ENCODE measurements at places on chromosomes 12 and 14.

DNA sequence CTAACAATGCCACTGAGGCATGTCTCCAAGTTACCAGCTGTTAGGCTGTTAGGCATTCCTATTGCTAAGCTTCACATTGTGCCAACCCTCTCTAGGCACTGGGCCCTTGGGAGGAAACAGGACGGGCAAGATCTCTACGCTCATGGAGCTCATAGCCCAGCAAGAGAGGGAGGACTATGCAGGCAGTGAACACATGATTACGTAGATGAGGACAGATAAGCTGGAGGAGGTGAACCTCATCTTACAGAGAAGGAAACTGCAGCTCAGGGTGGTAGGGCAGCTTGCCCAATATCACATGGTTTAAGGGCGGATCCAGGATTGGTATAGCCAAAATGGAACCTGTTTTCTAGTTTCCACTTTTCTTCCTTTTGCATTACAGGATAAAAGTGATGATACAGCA, 7.8 kb downstream of the UBE3B start:
- H3K4me3 ChIP-seq = no peak overlapping the region
- H3K4me1 ChIP-seq = no peaks in the 10 kb centered on the region
- H3K27me3 ChIP-seq = no peaks in the 10 kb centered on the region
- no peak for DNase-seq
- H3K36me3 ChIP-seq = peaks cover 31% of the 10 kb centered on the region
- no peak overlapping the region for H3K27ac ChIP-seq

DNA sequence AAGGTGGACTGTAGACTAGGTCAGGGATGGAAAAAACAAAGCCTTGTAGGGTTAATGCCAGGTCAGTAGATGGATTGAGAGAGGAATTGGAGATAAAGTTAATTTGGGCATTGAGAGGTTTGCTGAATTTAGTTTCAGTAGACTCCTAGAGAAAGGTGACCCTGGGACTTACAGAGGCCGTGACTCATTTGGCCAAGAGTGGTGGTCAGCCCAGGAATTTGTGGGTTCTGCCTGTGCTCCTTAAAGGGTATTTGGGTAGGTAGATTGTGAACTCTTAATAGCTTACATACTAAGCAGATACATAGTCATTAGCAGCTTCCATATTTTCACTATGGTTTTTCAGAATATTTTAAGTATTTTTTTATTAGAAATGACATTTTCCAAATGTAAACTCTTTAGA, 21.8 kb downstream of the PLEKHA5 start:
- no peaks in the 10 kb centered on the region for H3K27me3 ChIP-seq
- peaks cover 15% of the 10 kb centered on the region for H3K4me1 ChIP-seq
- H3K36me3 ChIP-seq = peaks cover 31% of the 10 kb centered on the region
- H3K4me3 ChIP-seq = no peak overlapping the region
- DNase-seq = no peak
- H3K27ac ChIP-seq = no peak overlapping the region

- DNase-seq = no peak
- no peak overlapping the region for H3K4me3 ChIP-seq
- peaks cover 4% of the 10 kb centered on the region for H3K4me1 ChIP-seq
- no peaks in the 10 kb centered on the region for H3K27me3 ChIP-seq
- H3K36me3 ChIP-seq = peaks cover 10% of the 10 kb centered on the region
Observed at GRCh38 chr14:76208340-76208739, 56.6 kb downstream of the GPATCH2L start.

DNA sequence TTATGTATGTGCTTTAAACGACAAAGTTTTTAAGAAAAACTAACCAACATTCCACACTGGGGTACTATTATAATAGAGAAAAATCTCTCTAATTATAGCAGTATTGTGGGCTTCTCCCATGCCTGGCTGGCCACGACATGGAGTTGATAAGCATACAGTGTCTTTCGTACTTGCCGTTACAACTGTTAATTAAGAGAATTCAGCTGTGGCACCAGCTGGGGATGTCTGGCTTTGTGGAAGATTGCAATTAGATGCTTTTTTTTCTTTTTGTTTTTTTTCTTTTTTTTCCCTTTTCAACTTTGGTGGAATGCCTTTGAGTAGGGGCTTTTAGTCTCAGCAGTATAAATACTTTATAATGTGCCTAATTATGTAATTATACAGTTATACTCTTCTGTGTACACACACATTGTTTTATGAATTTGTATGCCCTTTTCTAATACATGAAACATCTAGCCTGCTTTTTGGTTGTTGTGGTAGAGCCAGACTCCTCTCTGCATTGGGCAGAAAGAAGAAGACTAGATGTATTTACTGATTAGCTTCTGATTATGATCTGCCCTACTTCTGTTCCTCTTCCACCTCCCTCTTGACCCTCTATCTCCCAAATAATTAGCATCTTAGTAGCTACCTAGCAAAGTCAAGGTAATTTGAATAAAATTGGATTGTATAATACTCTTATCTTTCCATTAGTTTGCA, 76.4 kb downstream of the SUSD6 start:
- H3K4me1 ChIP-seq = peaks cover 26% of the 10 kb centered on the region
- no peak for DNase-seq

DNA sequence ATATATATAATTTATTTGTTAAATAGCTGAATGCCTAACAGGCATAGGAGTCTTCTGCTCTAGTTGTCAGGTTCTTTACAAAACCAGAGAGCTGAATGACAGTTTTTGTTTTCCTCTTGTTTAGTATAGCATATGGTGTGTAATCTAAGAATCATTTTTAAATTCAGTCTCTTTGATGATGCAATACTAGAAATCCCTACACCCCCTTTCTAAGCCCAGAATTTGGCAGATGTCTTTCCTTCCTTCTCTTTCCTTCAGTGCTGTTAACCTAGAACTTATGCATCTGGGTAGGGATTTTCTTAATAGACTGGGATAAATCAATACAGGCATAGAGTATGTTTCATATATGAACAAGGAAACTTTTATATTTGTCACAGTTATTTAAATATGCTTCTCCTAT, 198.1 kb downstream of the KCNH5 start:
- H3K27me3 ChIP-seq = no peaks in the 10 kb centered on the region
- no peaks in the 10 kb centered on the region for H3K36me3 ChIP-seq
- DNase-seq = no peak

DNA sequence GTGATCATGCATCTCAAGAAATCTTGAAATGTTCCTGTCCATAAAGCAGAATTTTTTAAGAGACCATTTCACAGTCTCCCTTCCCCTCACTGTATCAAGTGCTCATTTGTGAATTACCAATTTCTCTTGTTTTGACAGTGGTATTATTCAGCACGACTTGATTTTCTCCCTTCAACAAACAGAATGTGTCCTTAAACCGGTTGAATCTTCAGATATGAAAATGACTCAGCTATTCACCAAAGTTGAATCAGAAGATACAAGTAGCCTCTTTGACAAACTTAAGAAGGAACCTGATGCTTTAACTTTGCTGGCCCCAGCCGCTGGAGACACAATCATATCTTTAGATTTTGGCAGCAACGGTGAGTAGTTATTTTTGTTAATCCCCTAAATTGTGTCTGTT, 25.5 kb upstream of the SNAPC1 start:
- H3K4me3 ChIP-seq = no peak overlapping the region
- H3K27ac ChIP-seq = no peak overlapping the region
- H3K27me3 ChIP-seq = no peaks in the 10 kb centered on the region
- no peak for DNase-seq
- no peaks in the 10 kb centered on the region for H3K4me1 ChIP-seq

DNA sequence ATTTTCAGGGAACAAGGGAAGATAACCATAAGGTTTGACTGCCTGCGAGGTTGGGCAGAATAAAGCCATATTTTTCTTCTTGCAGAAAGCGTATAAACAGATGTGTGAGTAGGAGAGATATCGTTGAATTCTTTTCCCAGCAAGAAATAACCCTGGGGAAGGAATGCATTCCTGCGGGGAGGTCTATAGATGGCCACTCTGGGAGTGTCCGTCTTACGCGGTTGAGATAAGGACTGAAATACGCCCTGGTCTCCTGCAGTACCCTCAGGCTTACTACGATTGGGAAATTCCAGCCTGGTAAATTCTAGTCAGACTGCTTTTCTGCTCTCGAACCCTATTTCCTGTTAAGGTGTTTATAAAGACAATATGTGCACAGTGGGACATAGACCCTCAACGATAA, 225.0 kb downstream of the LRIG3 start:
- H3K36me3 ChIP-seq = no peaks in the 10 kb centered on the region
- no peak for DNase-seq
- H3K4me3 ChIP-seq = no peak overlapping the region
- no peaks in the 10 kb centered on the region for H3K27me3 ChIP-seq

GRCh38 chr14:55502746-55503284, 62.4 kb upstream of the TBPL2 start:
- no peaks in the 10 kb centered on the region for H3K36me3 ChIP-seq
- H3K4me1 ChIP-seq = peaks cover 4% of the 10 kb centered on the region
- DNase-seq = no peak
- no peak overlapping the region for H3K27ac ChIP-seq
- no peak overlapping the region for H3K4me3 ChIP-seq

All from mesothelial cell of epicardium (in vitro differentiated cells).